ENCODE measurements at places on chromosomes 2 and 18.

GRCh38 chr2:127527001-127527804 lies 914 bp upstream of the IWS1 start:
- DNase-seq = no peak

DNA sequence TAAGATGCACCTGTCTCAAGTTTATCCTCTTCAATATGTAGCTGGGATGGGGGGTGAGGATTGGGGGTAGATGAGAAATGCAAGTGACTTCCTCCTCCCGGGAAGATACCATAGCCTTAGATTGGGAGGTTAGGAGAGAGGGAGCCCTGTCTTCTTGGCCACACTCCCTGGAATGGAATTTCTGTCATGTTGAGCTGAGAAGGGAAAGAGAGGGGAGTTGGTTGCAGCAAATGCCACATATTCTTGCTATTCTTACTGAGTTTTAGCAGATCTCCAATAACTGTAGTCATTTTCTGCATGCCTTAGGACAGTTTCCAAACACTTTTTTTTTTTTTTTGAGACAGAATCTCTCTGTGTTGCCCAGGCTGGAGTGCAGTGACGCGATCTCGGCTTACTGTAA lies 35.9 kb downstream of the TAF4B start:
- DNase-seq = no peak

- no peak for DNase-seq
These were observed 16.2 kb downstream of the CCDC88A start for GRCh38 chr2:55403256-55403998.

DNA sequence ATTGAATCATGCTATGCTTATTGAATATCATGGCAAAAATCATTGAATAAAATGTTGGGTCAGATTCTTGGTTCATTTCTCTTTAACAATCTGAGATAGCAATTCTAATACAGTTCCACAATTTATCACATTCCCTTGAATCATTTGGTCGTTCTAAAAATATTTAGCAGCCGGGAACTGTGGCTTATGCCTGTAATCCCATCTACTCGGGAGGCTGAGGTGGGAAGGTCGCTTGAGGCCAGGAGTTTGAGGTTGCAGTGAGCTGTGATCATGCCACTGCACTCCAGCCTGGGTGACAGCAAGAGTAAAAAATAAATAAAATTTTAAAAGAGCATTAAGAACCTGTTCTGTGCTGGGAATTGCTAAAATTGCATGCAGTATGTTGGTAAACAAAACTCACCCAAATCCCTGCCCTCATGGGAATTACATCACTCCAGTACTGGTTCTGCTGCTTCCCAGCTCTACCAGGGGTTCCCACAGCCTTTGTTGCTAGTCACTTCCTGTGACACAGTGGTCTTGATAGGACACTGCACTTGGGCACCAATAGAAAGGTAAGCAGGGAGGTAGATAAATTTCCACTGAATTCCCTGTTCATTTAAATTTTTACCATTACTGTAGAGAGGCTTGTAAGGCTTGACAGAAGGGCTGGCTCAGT lies 200.4 kb downstream of the CTNNA2 start:
- DNase-seq = peak; percentile 48
